Activated naive CD8-positive, alpha-beta T cell treated with anti-CD3 and anti-CD28 coated beads, Interleukin-2, amount 10 ng/mL, durations not matched to agents 7 days and 5 days (primary cell): ENCODE measurements at places on chromosomes 4 and X. TPM values are rescaled to one million over a fixed set of nuclear protein-coding genes. Genes with fewer than 3 reads are reported as not detected.

TIGD4 gene
- 0.47 TPM for total RNA-seq

ZNF157 gene
- 1.1 TPM for total RNA-seq

CENPVL1 gene
- total RNA-seq = not detected

DNA sequence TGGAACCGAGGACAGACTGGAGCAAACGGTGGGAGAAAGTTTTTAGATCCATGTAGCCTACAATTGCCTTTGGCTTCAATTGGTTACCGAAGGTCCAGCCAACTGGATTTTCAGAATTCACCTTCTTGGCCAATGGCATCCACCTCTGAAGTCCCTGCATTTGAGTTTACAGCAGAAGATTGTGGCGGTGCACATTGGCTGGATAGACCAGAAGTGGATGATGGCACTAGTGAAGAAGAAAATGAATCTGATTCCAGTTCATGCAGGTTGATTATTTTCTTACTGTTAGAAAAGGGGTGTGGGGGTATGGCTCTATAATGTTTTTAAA lies 702 bp downstream of the KLHL5 start:
- H3K27me3 ChIP-seq = no peaks in the 10 kb centered on the region
- H3K4me1 ChIP-seq = peaks cover 8% of the 10 kb centered on the region
- peaks cover 8% of the 10 kb centered on the region for H3K36me3 ChIP-seq
- no peak for DNase-seq

DNA sequence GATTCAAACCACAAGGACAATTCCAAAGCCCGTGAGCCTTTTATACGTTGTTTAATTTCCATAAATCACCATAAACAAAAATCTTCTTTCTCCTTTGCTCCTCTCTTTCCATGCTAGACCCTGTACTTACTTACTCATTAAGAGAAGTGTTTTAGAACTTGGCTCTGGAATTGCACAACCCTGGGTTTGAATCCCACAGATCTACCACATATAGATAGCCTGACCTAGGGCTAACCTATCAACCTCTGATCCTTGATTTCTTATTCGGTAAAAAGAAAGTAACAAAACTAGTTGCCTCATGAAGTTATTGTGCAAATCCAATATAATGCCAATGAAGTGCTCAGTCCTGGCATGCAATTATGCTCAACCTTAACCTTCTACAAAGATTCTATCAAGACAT lies 68.8 kb downstream of the ZAR1 start:
- no peak overlapping the region for H3K4me3 ChIP-seq
- H3K36me3 ChIP-seq = peaks cover 45% of the 10 kb centered on the region
- H3K4me1 ChIP-seq = peaks cover 9% of the 10 kb centered on the region
- no peaks in the 10 kb centered on the region for H3K27me3 ChIP-seq
- no peak for DNase-seq
